ENCODE measurements at places on chromosomes 11 and 22. TPM values are rescaled to one million over a fixed set of nuclear protein-coding genes. Genes with fewer than 3 reads are reported as not detected.

GRCh38 chr11:101741479-101742175, 157.8 kb upstream of the TRPC6 start:
- DNase-seq: no peak

GRCh38 chr11:61306221-61306620, 11.1 kb upstream of the VWCE start:
- no peak for DNase-seq

HORMAD2 gene
- polyA plus RNA-seq: not detected

GRCh38 chr11:61158691-61159381, 2.4 kb downstream of the VPS37C start:
- no peak for DNase-seq

GRCh38 chr11:44326615-44327475, 16.9 kb upstream of the ALX4 start:
- DNase-seq: no peak

DNA sequence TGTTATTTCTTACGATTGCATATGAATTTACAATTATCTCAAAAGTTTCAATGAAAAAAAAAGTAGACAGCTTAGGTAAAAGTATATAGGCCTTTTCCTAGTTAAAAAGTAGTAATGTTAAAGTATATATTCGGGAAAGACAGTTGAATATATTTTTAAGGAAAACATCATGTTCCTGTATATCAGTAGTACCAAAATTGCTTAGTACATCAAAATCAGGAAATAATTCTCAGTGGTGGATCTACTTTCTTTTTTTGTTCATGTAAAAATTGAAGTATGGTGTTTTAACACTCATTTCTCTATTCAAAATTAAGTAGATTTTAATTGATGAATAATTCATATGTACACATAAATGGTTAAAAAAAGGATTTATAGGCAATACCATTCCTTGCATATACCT, 73.9 kb downstream of the USP47 start:
- no peak for DNase-seq

RPS19BP1 gene
- 62.8 TPM for polyA plus RNA-seq

VPREB1 gene
- polyA plus RNA-seq: not detected

DNA sequence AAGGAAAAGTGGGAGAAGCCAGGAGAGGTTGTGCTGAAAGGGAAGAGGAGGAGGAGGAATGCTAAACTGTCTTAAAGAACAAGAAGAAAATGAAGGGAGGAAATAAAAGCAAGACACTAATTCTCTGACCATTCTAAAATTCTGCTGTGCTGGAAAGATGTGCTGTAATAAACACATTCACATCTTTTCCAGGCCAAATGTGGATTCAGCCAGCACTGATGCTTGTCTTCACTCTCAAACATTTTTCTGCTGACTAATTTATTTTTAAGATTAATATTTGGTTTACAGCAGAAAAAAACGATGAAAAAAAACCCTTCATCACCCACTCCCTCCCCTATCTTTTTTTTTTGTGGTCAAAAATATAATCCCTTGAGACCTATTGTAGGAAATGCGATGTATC, 223.6 kb downstream of the SWAP70 start:
- DNase-seq: no peak

- DNase-seq: no peak
Observed at GRCh38 chr11:116527180-116527991, 245.4 kb downstream of the BUD13 start.

KCNK4 gene
- polyA plus RNA-seq: 0.09 TPM

- no peak for DNase-seq
Observed at GRCh38 chr22:47205081-47205491, 442.6 kb downstream of the TBC1D22A start.

CCDC179 gene
- polyA plus RNA-seq: not detected

DNA sequence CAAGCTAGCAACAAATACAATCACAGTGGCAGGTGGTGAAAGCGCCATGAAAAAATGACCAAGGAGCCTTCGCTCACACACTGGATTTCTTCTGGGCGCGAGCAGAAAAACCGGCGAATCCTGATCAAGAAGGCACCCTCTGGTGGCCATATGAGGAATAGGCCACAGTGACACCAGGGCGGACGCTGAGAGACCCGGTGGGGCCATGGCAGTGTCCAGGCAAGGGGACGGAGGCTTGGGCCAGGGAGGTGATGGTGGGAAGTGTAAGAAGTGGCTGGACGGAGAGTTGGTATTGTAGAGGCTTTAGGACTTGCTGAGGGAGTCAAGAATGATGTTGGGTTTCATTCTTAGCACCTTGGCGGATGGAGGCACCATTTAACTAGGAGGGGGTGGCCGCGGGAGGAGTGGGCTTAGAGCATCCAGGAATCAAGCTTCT, 16.9 kb upstream of the RAC2 start:
- no peak for DNase-seq

SCUBE1 gene
- polyA plus RNA-seq: 15.9 TPM

DNA sequence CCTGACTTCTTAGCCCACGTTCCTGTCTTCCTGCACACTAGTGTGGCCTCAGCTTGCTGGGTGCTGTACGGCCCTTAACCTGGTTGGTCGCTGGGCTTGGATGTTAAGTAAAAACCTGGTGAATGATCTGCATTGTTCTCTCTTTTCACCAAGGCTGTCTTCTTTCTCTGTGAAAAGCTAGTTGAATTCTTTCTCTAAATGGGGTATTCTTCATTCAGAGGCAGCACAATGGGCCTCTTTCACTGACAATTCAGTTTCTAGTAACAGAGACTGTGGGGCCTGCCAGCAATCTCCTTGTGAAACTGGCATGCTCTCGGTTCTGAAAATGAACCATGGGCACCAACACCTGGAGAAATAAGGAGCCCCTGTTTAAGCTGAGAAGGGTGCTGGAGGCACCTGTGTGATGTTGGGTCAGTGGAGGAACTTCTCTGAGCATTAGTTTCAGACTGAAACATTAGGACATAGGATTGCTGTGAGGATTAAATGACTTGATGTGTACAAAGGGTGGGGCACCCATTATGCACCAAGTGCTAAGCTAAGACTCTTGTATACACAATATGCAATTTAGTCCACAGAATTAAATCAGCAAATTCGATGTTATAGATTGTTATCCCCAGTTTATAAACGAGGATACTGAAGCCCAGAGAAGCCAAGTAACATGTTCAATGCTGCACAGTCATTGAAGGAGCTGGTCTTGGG, 33.1 kb upstream of the ELF5 start:
- DNase-seq: no peak

GRCh38 chr11:15920856-15921629, 435.3 kb downstream of the SOX6 start:
- DNase-seq: no peak

DNA sequence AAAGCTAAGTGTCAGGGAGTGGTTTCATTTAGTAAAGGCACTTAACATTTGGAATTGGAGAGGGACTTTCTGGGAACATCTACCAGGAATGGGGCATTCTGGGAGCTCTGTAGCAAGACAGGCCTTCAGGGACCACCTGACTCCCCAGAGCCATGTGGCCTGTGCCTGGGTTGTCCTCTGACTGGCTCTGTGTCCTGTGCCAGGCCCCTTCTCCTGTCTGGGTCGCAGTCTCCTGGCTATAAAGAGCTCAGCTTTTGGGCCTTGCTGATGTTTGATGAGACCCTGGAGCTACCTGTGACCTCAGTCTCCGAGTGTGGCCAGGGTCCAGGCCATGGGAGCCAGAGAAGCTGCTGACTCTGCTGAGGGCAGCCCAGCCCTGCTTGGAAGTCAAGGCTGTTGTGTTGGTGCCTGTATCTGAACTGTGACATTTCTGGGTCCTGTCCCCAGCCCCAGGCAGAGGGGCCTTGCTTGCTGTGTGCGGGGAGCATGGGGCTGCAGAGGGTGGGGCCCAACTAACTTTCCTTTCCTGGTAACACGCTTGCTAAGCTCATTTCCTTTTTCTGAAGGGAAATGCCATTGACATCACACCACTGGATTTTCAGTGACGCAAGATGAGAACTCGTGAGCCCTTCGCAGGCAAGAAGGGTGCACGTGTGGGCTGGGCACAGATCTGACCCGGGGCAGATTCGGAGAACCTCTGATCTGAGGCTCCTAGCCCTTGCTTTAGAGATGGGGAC, 41.3 kb downstream of the LRRC32 start:
- no peak for DNase-seq

GRCh38 chr11:68583041-68583446, 101.3 kb upstream of the GAL start:
- no peak for DNase-seq

- DNase-seq: no peak
Observed at GRCh38 chr22:43882122-43882767, 9.6 kb downstream of the PNPLA5 start.
